NCI-H2081 treated with DMSO at 0.1 percent for 48 hours (cell line): ENCODE measurements at places on chromosomes 16 and 17.

GRCh38 chr16:31038993-31039392 is 5.6 kb downstream of the STX4 start:
- no peak for DNase-seq

GRCh38 chr16:57147381-57148221 is 38.2 kb downstream of the PSME3IP1 start:
- DNase-seq, result no peak

DNA sequence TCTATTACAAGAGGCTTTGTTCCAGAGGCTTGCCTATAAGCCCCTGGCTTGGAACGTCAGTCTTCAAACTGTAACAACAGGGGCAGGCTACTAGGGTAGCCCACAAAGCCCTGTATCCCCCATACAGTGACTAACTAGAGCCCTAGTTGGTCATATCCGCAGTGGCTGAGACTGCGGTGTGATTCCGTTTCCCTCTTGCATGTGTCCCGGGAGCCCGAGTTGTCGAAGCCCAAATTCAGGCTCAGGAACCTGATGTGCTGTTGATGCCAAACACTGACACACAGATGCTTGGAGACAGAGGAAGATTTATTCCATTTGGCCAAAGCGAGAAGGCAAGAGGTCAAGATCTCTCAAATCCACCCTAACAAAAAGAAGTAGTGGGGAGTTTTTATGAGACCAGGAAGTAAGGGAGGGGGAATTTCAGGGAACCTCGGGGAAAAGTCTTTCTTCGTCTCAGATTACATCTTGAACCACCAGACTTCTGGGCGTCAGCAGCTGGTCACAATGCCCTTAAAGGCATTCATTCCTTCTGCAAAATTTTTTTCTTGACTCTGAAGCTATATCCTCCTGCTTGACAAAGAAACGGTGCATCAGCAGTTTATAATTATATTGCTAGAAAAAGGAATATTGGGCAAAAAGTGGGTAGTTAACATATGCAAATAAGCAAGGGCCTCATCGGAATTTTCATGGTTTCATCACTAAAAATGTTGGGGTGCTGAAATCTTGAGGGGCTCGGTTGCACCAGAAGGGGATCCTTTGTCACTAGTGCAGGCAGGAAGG is 879 bp downstream of the SLFN5 start:
- no peak for DNase-seq

DNA sequence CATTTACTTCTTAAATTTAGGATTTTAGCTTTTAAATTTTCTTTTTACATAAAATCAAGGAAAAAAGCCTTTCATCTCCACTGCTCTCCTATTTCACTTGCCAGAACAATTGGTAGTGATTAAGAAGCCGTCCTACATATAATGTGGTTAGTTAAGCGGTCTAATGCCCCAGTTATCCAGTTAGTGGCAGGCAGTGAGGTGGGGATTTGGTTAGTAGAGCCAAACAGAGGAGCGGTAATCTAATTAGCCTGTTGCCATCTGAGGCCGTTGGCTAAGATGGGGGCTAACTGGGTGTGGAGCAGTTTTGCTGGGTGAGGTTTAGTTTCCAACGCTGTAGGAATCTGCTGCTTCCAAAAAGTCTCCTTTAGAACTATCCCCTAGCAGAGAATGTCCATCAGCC is 22.4 kb downstream of the SNX11 start:
- DNase-seq, result no peak

DNA sequence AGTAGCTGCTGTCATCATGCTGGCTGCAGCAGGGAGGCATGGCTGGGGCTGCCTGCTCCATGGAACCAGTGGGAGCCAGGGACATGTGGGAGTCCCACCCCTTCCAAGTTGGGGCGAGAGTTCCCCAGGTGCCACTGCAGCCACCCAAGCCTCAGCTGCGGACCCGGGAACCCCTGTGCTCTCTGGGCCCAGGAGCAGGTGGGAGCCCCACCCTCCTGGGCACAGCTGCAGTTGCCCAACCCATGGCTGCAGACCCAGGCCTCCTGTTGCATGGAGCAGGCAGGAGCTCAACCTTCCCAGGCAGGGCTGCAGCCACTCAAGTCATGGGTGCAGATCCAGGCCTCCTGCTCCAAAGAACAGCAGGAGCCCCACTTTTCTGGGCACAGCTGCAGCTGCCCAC is 274.2 kb upstream of the KCNJ16 start:
- DNase-seq, result no peak

- DNase-seq, result no peak
Measured at GRCh38 chr16:50154420-50154950, 1.4 kb downstream of the TENT4B start.

GRCh38 chr17:72457712-72458111 is 336.9 kb downstream of the SOX9 start:
- no peak for DNase-seq
